Colonic mucosa (tissue), 4 donors: ENCODE measurements at places on chromosomes 1 and 21.

GRCh38 chr1:91730801-91731732, 154.9 kb downstream of the TGFBR3 start:
- no peak for DNase-seq

GRCh38 chr1:42765832-42766740, 742 bp downstream of the P3H1 start:
- peak; percentile 43 for DNase-seq

GRCh38 chr21:37263827-37264600, 3.1 kb downstream of the VPS26C start:
- no peak for DNase-seq

GRCh38 chr1:41863718-41864117, 55.0 kb downstream of the HIVEP3 start:
- no peak for DNase-seq

DNA sequence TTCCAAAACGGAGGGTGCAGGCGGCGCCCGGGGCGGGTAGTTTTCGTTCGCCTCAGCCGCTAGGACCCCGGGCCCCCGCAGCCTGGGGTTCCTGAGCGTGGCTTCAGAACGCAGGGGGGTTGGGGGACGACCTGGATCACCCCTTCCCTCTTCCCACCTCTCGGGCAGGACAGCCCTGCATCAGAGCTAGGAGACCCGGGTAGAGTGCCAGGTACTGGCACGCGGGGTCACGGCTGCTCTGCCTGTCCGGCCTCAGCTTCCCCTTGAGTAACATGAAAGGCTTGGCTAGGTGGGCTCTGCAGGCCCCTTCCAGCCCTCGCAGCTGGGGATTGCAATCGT, 484 bp downstream of the DFFB start:
- no peak for DNase-seq

DNA sequence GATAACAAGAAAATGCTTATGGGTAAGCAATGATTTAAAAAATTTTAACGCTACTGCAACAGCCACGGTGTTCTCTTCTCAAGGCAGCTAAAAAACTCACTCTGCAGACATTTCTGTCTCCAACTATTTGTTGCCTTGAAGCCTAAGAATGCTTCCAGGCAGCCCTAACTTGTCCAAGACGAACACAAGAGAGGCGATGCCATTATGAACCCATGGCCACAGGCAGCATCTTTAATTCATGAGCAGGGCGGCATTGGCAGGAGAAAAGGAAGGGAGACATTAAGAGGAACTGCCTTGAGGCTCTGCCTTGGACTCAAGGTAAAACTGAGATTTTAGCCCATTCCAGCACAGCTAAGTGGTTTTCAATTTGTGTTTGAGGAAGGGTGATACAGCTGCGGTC, 67.5 kb downstream of the KCND3 start:
- DNase-seq: no peak

DNA sequence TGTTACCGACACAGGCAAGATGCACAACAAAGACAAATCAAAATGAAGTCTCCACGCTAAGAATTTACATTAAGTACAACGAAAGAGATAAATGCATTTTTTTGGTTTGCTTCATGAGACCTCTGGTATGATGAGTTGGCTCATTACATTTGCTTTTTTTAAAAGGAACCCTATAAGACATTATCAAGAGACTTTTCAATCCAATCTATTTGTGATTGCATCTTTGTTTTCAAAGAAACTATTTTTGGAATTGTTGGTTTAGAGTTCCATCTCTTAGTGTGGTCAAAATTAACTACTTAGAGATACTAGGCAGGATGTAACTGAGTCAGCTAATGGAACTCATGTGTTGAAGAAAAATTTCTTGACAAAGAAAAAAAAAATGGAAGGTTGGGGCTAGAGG, 200.1 kb downstream of the ZC3H11B start:
- no peak for DNase-seq

DNA sequence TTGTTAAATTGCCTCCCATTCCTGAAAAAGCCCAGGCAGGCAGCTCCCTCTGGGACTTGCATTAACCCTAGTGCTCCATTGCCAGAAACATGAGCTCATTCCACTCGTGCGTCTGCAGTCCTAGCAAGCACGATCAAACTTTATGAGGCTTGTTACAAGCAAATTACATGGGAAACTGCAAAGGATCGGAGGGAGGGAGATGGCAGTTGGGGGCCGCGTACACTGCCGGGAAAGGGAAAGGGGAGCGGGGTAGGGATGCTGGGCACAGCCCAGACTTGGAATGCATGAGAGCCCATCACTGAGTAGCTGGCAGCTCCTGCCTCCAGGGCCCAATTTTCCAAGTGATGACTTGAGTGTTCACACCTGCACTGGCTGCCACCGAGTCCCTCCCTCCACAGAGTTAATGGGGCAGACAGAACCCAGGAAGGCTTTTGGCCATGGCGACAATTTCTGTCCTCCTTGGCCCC, 169.9 kb downstream of the BRINP2 start:
- DNase-seq: no peak
